Left renal cortex interstitium (tissue), 4 donors: ENCODE measurements at places on chromosomes 1 and 21. TPM values are rescaled to one million over a fixed set of nuclear protein-coding genes. Genes with fewer than 3 reads are reported as not detected.

- no peak for DNase-seq
Measured at GRCh38 chr1:59686170-59686569, 128.6 kb upstream of the HOOK1 start.

DNA sequence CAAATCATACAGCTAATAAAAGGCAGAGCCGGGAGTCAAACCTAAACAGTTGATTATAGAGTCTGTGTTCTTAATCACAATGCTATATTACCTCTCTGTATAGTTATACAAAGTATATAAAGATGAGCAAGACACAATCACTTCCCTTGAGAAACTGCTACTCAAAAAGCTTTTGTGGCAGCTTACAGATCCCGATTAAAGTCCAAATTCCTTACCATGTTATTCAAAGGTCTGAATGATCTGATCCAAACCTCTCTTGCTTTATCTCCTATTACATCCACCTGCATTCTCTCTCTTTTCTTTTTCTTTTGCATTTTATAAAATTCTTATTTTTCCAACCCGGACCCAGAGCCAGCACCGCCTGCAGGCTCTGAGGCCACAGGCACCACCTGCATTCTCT lies 57.0 kb upstream of the MUTYH start:
- DNase-seq, result no peak

- no peak for DNase-seq
Measured at GRCh38 chr1:218463194-218464156, 118.3 kb downstream of the TGFB2 start.

Gene ALPL
- polyA plus RNA-seq, result 53.0 TPM

DNA sequence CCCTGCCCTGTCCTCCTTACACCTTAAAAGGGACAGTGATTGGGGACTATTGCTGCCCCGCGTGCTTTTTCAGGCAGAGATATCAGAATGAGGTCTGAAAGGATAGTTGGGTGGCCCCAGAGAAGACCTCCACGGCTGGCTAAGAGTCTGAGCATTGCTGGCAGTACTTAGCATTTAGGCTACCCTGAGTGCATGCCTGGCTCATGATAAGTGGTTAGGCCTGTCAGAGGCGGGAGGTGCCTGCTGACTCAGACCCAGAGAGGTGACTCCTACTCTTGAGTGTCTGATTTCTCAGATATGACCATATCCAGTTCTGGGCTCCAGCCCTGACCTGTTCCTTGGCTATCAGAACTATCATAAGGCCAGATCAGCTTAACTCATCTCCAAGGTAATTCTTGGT lies 213.7 kb downstream of the PBX1 start:
- DNase-seq, result no peak

GRCh38 chr1:208184966-208185654 lies 59.1 kb downstream of the PLXNA2 start:
- DNase-seq, result no peak

Gene INAVA
- polyA plus RNA-seq, result 34.8 TPM

Gene CASQ2
- polyA plus RNA-seq, result 0.75 TPM

DNA sequence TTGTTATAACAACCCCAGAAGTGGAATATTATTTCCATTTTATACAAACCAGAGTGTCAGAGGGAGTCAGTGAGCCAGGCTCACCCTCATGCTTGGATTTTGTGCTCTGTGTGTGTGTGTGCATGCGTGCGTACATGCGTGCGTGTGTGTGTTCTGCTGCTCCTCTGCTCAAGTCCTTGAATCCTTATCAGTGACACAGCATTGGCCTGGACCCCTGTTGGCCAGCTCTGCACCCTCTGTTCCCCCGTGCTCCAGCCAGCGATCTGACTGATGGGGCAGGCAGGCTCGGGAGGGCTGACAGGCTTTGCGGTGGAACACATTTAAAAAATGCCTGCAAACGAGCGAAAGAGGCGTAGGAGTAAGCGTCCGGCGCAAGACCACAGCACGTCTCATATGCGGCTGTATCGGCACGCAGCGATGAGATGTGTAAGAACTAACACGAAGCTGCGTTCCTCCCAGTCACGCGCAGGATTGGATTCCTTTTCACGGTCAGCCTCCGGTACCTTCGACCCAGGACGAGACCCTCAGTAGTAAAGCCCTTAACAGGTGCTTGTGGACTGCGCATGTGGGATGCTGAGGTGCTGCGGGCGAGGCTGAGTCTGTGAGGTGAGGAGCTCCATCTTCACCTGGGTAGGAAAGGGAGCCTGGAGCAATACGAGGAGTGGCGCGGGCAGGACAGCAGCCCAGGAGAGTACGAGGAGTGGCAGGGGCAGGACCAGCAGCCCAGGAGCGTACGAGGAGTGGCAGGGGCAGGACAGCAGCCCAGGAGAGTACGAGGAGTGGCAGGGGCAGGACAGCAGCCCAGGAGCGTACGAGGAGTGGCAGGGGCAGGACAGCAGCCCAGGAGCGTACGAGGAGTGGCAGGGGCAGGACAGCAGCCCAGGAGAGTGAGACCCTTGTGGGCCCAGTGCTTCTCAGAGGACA lies 130.9 kb downstream of the GALNT2 start:
- DNase-seq, result no peak

- no peak for DNase-seq
Measured at GRCh38 chr1:46403916-46404315, 9.8 kb downstream of the FAAH start.

DNA sequence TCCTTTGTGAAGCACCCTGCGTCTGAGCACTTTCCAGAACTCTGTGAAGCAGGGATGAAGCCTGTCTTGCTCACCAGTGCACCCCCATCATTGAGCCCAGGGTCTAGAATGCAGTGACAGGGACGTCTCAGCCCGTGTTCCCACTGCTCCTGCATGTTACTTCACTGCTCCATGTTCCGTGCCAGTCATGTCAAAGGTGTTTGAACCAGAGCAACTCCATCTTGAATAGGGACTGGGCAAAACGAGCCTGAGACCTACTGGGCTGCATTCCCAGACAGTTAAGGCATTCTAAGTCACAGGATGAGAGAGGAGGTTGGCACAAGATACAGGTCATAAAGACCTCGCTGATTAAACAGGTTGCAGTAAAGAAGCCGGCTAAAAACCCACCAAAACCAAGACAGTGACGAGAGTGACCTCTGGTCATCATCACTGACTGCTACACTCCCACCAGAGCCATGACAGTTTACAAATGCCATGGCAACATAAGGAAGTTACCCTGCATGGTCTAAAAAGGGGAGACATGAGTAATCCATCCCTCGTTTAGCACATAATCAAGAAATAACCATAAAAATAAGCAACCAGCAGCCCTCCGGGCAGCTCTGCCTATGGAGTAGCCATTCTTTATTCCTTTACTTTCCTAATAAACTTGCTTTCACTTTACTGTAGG lies 63.2 kb downstream of the SDC3 start:
- no peak for DNase-seq

GRCh38 chr1:150226486-150226885 lies 9.4 kb downstream of the ANP32E start:
- DNase-seq, result no peak

DNA sequence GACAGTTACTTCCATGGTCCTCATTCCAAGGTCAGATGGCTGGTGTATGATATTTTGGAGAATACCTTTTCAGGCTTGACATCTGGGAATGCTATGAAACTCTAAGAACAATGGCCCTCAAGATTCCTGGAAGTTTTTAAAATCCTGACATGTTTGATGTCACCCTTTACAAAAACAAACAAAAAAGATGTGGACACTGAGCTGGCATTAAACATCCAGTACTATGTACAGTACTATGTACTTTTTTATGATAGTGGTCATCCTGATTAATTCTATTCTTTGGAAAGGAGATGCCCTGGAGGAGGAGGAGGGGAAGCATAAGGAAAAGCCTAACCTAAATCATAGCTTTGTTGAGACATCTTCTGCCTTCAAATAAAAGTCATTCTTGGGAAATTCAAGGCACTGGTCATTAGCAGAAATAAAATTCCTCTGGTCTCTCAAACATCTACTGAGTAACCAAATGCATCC lies 235.4 kb downstream of the HMCN1 start:
- DNase-seq, result no peak

DNA sequence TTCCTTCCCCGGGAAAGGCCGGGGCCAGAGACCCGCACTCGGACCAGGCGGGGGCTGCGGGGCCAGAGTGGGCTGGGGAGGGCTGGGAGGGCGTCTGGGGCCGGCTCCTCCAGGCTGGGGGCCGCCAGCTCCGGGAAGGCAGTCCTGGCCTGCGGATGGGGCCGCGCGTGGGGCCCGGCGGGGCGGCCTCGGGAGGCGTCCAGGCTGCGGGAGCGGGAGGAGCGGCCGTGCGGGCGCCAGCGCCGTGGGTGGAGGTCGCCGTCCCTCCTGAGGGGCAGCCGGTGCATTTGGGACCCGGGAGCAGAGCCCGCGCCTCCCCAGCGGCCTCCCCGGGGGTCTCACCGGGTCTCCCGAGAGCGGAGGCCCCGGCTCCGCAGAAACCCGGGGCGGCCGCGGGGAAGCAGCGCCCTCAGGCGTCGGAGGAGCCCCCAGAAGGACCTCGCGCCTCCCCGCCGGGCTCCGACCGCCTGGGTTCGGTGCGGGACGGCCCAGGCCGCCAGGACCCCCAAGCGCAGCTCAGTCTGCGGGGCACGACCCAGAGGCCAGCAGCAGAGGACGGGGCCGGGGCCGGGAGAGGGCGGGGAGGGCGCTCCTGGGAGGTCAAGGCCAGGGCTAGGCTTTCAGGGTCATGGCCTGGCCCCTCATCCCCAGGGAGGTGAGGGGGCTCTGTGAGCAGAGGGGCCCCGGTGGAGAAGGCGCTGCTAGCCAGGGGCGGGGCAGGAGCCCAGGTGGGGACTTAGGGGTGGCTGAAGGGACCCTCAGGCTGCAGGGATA lies 7.2 kb upstream of the SLX9 start:
- DNase-seq, result no peak

GRCh38 chr1:25201006-25201405 lies 31.3 kb downstream of the SYF2 start:
- DNase-seq, result no peak

DNA sequence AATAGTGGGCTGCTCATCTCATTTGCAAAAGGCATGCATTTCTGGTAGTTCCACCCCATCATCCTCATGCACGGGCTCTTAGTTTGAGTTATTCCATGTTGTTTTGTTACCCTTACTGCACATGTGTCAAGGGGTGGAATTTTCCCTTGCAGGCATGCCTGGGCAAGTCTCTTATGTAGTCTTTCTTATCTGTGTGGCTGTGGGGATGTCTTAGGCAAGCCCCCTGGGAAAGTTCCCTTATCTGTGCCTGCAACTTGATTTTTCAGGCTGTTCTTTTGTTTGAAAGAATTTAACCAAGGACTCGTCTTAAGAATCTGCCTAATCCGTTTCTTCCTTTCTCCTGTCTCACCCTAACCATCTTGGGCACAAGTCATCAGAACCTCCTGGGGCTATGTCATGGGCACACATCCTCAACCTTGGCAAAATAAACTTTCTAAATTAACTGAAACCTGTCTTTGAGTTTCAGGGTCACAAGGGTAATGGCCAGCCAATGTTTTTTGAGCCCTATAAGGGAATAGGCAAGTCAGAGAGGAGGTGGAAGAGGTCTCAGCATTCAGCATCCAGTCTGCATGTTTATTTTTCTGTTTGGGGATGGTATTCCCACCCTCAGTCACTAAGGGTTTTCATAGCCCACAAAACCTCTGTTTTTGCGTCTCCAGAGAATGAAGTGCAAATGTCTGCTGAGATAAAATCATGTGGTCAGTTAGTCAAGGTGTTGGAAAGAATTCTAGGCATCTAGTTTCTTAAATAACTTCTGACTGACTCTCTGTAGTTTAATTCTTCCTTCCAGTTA lies 579.7 kb downstream of the PLA2G4A start:
- DNase-seq, result no peak

DNA sequence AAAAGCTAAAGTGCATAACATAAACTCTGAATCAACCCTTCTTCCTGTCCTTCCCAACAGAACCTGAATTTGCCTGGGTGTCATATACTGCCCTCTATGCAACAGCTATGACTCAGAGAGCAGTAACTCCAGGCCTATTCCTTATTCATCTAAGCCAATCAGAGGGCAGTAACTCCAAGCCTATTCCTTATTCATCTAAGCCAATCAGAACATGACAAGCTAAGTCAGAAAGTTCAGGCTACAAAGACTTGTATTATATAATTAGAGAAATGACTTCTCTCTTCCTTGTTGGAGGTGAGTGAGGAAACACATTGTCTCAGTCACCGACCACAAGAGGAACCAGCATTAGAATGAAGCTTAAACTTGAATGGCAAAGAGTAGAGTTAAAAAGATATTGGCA lies 26.2 kb upstream of the TADA1 start:
- DNase-seq, result no peak

Gene FMO3
- 0.31 TPM for polyA plus RNA-seq

DNA sequence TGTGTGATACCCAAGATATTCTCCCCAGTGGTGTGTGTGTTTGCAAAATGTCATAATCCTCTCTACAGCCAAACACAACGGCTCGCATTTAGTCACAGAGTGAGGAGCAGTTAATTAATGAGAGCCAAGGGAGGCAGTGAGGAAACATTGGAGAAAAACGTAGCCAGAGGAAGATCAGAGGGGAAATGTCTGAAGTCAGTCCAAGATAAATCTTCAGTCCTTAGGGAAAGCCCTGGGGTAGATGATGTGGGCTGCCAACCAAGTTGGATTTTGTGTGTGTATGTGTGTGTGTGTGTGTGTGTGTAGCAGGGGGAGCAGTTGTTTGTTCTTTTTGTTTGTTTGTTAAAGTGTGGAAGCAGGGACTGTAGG lies 201.0 kb upstream of the PTBP2 start:
- DNase-seq, result peak; percentile 47

DNA sequence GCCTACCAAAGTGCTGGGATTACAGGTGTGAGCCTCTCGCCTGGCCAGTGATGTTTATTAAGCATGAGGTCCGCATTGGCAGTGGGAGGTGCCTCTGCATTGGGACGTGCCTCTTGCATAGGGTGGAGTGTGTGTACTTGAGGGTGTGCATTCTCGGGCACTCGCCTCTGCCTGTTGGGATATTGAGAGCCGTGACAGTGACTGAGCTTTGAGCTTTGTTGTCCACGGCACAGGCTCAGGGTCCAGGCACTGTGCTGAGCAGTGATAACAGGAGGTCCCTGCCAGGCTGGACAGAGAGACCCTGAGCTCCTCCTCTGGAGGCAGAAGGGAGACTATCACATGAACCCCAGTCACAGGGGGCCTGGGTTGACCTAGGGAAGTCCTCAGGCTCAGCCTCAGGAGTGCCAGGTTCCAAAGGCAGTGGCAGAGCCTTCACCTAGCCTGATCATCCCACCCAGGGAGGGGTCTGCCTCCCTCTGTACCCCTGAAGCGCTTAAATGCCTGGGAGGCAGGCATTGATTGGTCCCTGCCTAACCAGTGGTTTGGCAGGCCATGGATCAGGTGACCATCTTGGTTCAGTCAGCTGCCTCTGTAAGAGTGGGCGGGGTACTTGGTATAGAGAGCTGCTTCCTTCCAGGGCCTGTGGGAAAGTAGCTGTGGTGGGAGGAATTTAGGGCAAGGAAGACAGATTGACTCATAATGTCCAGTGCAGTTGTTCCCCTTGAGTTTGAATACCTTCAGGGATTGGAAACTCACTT lies 213.8 kb upstream of the TMEM51 start:
- DNase-seq, result no peak

Gene RYR2
- 1.2 TPM for polyA plus RNA-seq

Gene FABP3
- polyA plus RNA-seq, result 69.9 TPM

Gene TMEM39B
- polyA plus RNA-seq, result 18.5 TPM

GRCh38 chr1:234922987-234923386 lies 205.7 kb downstream of the TOMM20 start:
- no peak for DNase-seq

GRCh38 chr1:179168536-179168935 lies 60.9 kb downstream of the ABL2 start:
- no peak for DNase-seq
